T-helper 2 cell (primary cell): ENCODE measurements at places on chromosomes 12 and 14.

- no peak for DNase-seq
These were observed 31.9 kb downstream of the NT5DC3 start for GRCh38 chr12:103809154-103809553.

DNA sequence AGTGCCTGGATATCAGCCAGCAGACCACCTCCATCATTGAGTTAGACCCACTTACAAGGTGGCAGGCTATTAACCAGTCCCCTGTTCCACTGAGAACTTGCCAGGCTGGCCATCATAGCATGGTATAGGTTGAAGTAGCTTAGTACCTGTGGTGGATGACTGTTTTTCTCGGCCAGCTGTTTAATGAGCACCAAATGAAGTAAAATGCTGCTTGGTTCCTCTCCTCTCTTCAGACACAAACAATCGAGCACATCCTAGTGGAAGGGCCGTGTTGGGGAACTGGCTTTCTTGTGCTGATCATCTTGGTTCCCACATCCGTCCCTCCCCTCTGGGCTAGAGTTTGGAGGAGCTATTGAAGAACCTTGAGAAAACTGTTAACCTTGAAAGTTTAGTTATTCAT lies 486.2 kb downstream of the RAD51B start:
- no peak for DNase-seq

DNA sequence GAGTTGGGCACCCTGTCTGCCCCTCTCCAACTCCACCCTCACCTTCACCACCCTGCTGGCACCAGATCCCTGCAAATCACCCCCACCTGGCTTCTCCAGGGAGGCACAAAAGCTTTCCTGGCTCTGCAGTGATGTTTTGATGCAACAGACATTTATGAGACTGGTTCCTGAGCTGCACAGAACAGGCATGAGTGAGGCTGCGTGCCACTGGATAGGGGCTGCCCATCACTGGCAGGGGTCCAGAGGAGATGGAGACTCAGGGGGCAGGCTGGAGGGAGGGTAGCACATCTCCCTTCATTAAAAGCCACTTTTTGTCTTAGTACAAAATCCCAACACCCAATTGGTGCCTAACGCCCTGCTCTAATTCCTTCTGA lies 17.3 kb upstream of the ZDHHC22 start:
- DNase-seq: no peak

DNA sequence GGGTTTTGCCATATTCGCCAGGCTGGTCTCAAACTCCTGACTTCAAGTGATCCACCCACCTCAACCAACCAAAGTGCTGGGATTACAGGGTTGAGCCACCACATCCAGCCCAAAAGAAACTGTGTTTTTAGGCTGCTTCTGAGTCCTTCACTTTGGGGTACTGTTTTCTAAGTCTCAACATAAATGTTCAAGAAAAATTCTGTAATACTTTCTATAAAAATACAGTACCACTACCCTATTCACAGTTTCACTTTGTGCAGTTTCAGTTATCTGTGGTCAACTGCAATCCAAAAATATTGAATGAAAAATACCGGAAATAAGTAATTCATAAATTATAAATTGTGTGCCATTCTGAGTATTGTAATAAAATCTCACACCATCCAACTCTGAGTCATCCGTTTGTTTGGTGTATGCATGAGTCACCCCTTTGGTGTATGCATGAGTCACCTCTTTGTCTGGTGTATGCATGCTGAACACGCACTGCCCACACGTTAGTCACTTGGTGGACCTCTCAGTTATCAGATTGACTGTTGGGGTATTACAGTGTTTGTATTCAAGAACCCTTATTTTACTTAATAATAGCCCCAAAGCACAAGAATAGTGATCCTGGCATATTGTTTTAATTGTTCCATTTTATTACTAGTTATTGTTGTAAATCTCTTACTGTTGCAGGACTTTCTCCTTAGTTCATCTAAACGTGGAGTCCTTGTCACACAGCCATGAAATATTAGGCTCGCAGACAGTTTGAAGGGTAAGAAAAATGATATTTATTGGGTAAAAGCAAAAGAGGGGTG lies 190.2 kb downstream of the FSCB start:
- DNase-seq: no peak

- DNase-seq: no peak
These were observed 37.4 kb downstream of the PLXNC1 start for GRCh38 chr12:94185801-94186200.

- DNase-seq: no peak
These were observed 6.1 kb downstream of the RAPGEF3 start for GRCh38 chr12:47752552-47752951.

GRCh38 chr14:22099942-22100763 lies 426.5 kb upstream of the OR4E1 start:
- no peak for DNase-seq

DNA sequence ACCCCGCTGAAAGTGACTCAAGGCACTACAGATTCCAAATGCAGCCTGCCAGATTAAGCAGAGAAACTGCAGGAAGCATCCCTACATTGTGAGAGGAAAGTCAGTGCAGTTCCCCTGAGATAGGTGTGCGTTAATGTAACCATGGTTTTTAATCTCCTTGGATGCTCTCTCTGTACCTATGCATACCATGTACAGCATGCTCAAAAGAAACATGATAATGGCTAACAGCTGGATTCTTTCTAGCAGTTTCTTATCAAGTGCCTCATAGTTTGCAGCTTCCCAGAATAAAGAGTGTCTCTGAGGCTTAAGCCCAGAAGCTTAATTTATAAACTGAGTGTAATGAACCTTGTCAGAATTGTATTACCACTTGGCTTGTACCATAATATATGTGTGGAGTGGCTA lies 17.1 kb upstream of the MDM1 start:
- no peak for DNase-seq

DNA sequence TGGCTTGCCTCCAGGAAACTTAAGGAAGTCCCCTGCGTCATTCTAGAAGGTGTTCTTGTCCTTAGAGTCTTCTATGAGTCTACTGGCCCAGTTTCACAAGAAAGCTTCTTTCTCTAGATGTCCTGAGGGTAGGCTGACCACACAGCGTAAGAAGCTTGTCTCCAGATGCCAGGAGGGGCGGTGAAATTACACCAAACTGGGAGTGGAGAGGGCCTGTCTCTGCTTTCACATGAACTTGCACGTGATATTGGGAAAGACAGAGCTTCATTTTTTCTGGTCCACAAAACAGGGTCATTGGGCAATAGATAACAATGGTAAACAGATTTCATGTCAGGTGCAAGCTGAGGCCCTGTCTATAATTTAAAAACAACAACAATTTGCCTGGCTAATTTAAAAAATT lies 85.7 kb upstream of the TBX3 start:
- no peak for DNase-seq

- DNase-seq: no peak
These were observed 142.4 kb downstream of the OTOGL start for GRCh38 chr12:80241576-80242273.

GRCh38 chr14:103057028-103057371 lies 349 bp downstream of the CDC42BPB start:
- no peak for DNase-seq

DNA sequence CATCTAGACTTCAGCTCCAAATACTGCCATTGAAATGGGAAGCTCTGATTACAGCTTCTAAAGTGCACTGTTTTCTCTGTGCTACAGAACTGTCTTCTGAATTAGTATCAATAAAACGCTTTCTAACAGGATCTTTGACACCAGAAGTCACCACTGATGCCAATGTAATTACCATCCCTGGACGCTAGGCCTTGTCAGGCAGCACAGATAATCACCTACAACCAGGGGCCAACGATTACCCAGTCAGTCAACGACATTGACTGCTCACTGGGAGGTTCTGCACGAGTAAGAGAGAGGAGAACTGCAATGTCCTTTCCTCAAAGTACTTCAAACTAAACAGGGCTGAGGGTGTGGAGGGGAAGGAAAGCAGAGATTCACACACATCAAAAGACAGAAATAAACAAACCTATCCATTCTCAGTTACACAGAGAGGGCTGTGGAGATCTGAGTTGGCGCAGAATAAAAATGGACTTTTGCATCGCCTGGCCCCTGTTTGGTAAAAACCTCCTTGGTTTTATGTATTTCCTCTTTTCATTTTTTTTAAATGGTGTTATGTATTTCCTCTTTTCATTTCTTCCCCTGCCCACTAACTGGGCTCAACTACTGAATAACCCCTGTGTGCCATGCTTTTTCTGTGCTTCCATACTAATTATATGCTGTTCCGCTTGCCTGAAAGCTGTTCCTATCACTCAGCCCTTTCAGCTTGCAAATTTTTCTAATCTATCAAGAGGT lies 492.2 kb downstream of the APAF1 start:
- DNase-seq: no peak

GRCh38 chr12:27474344-27474743 lies 27.8 kb downstream of the SMCO2 start:
- DNase-seq: no peak

DNA sequence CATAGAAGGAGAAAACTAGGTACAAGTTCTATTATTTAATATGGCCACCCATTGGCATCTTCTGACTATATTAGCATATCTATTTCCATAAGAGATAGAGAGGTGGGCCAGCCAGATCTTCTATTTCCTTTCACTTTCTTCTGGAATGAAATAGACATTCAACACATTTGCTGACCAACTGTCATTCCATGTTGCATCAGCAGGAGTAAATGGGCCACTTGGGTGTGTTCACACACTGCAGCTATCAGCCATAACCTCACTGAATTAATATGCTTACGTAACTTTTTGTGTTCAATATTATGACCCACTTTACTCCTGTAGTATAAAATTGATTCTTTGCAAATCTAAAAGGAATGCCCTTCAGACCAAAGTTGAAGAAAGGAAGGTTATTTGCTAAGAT lies 106.2 kb upstream of the LGR5 start:
- DNase-seq: no peak

- no peak for DNase-seq
These were observed 48.7 kb downstream of the NEUROD4 start for GRCh38 chr12:55068416-55069010.

GRCh38 chr12:84551373-84551772 lies 361.2 kb downstream of the SLC6A15 start:
- DNase-seq: no peak

DNA sequence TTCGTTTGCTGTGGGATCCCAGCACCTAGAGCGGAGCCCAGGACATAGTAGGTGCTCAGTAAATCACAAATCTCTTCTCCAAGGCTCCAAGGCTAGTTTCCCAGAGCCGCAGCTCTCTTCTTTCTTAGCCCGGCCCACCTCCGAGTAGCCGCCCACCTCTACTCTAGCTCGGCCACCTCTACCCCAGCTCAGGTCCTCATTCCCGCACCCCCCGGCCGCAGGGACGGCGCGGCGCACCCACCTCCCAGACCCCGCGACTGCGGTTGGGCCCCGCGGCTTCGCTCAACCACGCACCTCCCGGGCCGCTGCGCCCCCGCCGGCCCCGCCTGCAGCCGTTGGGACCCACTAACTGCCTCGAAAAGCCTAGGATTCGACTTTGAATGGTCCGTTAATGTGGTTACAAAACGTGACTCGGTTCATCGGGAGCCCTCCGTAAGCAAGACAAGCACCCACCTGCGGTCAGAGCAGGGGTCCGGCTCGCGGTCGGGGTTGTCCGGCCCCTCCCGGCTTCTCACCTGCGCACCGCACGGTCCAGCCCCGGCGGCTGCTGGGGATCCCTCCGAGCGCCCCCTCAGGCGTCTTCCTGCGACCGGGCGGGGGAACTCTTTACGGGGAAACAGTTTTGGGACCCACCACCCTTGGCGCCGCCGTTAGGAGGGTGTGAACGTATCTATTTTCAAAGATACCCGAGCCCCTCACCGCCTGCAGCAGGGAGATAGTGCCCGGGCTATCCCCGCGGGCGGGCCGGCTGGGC lies at the start of gene SLC2A14:
Gene SLC2A14, minus strand, starts transcription at position 350 of the 754 bp plus-strand sequence. CDS start 3,035 bp downstream, outside the sequence.
- DNase-seq: no peak

- no peak for DNase-seq
These were observed 116.2 kb downstream of the BMP4 start for GRCh38 chr14:53840444-53840843.

- no peak for DNase-seq
These were observed 1.8 kb upstream of the RCOR1 start for GRCh38 chr14:102590667-102591099.

- no peak for DNase-seq
These were observed 32.9 kb downstream of the ZFYVE21 start for GRCh38 chr14:103748534-103748857.

DNA sequence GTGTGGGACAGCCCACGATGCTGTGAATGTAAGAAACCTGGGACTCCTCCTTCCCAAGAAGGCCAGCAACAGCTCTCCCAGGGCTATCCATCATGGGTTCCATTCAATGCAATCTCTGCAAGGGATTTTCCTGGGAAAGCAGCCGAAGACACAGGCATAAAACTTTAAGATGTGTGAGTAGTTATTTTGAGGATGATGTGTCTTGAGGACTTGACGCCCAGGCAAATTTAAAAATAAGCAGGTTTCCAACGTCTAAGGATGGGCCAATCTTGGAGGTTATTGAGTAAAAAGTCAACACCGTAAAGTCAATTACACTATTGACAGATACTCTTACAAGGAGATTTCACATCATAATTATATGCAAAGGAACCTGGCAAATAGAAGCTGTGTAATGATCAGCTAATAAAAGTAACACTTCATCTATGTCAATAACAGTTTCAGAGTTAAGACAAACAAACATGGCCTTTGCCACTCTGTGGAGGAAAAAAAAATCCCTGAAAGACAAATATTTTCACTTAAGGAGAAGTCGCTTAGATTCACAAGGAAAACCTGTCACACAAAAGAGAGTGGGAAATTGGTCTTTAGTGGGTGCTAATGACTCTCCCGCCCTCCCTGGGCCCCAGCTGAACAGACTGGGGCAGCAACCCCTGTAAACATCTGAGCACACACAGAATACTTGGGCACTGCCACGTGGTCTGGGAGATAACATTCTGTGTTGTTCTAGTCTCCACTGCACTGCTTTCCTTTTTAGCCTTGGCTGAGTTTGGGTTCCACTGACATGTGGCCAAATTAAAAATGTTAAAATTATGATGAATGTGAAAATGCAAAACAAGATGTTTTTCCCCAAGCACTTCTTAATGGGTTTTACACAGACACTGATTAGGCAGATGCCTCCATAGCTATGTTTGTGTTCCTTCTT lies 240.9 kb downstream of the FOXN3 start:
- DNase-seq: no peak

DNA sequence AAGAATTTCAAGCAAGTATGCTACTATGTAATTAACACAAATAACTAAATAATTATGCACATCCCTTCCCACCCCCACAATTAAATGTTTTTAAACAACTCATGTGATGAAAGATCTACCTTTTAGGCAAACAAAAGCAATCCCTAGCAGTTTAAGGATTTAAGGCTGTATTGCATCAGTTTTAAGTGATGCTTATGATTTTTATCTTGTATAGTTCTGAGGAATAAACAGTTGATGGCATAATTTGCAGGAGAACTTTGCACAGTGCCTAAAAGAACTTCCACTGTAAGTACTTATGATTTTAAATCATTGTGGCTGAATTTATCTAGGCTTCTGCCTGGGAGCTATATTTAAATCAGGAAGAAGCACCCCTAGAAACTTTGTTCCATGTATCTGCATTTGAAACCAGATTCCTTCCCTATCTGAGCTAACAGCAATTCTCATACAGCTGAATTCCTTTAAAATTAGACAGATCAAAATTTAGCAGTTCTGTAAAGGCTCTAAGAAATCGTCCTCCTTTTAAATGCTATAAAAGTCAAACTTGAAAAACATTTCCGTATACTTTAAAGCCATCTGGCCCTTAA lies 388.6 kb downstream of the BCAT1 start:
- DNase-seq: no peak
